ENCODE measurements at places on chromosomes 6 and 20.

GRCh38 chr20:59027741-59028320 is 4.3 kb downstream of the ATP5F1E start:
- DNase-seq = no peak

- no peak for DNase-seq
Observed at GRCh38 chr6:55516736-55517135, 62.3 kb downstream of the HMGCLL1 start.

GRCh38 chr6:10386220-10386619 is 28.7 kb downstream of the TFAP2A start:
- DNase-seq = no peak

DNA sequence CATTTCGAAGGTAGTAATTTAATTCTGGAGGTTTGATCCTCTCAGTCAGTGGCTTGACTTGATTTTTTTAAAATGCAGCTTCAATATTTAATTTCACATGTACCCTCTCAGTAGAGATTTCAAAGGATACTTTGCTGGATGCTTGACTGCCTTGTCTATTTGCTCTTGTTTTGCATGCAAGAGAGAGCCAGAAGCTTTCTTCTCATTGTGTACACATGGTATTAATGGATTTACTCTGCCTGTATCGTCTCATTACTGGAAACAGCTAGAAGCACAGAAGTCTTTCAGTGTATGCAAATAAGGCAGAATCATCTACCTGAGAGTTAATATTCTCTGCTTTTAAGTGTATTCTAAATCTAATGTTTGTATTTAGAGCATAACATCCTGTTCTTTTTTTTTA is 84.3 kb upstream of the FOXO3 start:
- no peak for DNase-seq

GRCh38 chr20:57175397-57176010 is 90.9 kb downstream of the BMP7 start:
- no peak for DNase-seq

DNA sequence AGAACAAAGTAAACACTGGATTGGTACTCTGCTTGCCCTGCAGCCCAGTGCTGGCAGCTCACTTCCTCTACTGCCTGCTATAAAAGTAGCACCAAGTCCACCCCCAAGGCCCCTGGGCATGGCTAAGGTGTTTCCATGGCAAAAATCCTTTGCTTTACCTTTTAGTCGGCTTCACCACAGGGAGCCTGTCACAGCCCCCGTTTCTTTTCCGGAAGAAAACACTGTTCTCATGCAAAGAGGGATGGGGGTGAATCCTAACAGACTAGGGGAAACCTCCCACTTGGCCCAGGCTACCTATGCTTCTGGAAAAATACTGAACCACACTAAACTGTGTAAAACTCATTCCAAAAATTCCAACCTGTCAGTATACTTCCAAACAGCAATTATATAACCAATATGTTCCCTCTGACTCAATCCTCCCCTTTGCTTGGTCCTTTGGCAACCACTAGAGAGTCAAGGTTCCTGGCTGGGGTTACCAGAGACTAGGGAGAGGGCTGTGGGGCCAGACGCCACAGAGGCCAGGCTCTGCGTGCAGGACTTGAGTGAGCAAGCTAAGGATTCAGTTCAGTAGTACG is 16.1 kb downstream of the PPIL1 start:
- DNase-seq = peak; percentile 35

DNA sequence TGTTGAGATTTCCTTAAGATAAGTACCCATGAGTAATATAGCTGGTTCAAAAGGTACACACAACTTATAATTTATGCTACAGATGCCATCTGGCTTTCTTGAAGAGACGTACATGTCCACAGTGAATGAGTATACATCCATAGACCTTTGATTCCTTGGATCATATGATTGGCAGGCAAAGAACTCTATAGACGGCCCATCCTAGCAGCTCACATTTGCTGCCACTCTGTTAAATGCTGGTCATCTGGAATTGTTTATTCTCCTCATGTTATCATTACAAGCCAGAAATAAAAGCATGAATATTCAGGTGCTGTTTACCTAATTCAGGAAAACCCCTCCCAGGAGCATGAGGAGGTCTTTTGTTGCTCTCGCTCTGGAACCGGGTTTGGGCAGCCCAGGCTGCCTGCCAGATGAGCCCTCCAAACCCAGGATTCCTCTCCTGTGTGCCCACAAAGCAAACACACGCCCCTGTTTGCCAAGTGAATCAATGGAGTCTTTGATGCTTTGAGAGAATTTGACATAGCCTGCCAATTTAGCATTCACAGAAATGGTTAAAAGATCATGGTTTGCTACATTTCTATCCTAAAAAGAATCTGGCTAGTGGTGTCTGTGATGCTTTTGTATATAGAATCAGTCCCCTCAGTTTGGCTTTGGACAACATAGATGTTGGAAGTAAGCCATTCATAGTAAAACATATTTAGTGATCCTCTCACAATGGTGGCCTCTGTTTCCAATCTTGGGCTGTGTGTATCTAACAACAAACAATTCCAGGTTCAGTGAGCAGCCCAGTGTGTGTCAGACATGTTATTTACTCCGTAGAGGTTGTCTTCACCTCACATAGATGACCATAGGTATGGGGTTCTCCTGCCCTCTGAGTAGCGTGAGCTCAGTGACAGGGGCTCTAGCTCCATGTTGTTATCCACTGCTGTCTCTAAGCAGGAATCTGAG is 17.5 kb upstream of the PLCG1 start:
- DNase-seq = no peak

DNA sequence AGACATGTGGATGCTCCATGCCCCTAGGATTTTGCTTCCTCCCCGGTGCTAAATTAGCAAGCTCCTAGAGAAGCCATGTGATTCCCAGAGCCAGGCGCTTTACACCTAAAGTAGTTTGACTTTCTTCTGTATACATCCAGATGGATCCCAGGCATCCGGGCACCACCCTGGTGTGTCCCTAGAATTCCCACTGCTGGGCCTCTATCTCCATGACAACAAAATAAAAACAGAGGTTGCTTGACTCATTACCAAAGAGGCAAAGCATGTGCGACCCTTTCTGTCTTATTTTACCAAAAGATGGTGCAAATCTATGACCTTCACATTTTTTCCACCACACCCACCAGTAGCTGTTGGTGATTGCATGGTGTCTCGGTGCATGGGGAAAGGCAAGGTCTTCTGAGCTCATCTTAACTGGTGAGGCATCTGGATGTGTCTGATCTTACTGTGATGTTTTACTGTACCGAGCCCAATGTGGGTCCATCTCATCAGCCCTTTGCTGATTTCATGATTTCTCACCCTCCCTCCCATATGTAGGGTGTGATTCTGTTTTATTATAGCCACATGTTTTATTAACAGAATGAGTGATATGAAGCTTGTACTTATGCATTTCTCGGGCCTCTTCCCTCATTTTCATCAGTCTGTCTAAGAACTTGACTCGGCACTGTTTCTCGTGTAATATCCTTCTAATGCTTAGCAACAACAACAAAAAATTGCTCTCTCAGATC is 27.4 kb upstream of the VAPB start:
- DNase-seq = peak; percentile 69

- DNase-seq = no peak
Observed at GRCh38 chr6:156487877-156488276, 289.3 kb upstream of the ARID1B start.

DNA sequence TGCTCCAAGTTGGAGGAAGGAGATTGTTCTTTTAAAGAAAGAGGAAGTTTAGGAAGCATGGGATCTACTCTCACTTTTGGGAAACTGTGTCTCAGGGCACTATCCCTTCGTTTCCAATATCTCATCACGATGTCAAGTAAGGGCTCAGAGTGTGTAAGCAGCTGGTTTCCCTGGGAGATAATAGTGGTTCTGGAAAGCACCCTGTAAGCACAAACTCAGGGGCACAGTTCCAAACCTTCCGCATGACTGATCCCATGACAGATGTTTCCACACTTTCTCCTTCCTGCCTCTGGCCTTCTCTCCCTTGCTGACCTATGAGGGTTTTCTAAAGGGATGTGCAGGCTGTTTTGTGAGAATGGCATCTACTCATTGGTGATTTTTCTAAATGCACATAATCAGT is 33.9 kb downstream of the ADTRP start:
- peak; percentile 65 for DNase-seq

GRCh38 chr20:3847429-3847940 is 851 bp downstream of the MAVS start:
- no peak for DNase-seq

GRCh38 chr6:52475307-52475706 is 55.2 kb downstream of the EFHC1 start:
- DNase-seq = no peak

DNA sequence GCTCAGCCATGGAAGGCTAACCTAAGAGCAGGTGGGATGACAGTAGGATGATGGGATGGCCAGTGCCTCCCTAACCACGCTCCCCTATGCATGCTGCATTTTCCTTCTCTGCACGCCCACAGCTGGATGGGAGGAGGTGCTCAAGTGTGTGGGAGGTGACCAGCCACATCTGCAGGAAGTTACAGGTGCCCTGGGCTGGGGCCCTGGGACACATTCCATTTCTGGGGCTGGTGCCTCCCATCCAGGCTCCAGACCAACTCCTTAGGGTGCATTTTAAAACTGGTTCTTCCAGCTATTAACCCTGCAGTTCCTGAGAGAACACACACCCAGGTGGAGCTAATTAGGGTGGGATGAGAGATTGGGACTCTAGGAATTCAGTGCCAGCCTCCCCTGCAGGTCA is 135.3 kb upstream of the ARMC2 start:
- DNase-seq = no peak

DNA sequence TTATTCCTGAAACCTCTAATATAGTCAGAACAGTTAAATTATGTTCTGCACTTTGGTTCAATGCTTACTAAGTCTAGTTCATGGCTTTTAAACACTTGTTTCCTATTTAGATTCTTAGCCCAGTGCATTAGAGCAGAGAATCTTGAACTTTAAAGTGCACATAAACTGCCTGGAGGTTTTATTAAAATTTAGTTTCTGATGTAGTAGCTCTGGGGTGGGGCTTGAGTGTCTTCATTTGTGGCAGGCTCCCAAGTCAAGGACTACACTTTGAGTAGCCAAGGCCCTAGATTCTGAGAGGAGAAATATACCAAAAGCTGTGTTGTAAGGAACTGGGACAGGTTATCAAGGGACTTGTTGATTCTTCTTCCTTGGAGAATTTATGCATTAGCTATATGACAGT is 1604.2 kb downstream of the KHDRBS2 start:
- no peak for DNase-seq

- DNase-seq = no peak
Observed at GRCh38 chr6:16630026-16630643, 131.1 kb downstream of the ATXN1 start.

- no peak for DNase-seq
Observed at GRCh38 chr6:93550551-93551276, 131.4 kb upstream of the EPHA7 start.

- no peak for DNase-seq
Observed at GRCh38 chr6:3139090-3139903, 18.0 kb downstream of the TUBB2A start.

DNA sequence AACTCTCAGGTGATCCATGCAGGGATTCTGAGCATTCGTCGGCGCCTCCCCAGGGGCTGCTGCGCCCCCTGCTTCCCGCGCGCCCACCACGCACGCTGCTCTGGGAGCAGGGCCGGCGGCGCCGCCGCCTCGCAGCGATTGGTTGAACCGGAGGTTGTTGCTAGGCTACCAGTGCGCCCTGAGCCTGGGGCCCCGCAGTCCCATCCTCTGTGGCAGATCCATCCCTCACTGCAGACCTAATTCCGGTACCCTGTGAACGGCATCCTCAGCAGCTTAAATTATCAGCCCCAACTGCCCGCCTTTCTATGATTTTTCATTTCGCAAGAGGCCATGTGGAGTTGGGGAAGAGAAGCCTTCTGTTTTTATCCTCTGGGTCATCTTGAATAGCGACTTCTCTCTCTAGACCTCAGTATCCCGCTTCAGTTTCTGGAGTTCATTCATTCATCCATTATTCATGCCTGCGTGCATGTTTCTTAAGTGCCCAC is 15.4 kb downstream of the PNPLA1 start:
- no peak for DNase-seq

DNA sequence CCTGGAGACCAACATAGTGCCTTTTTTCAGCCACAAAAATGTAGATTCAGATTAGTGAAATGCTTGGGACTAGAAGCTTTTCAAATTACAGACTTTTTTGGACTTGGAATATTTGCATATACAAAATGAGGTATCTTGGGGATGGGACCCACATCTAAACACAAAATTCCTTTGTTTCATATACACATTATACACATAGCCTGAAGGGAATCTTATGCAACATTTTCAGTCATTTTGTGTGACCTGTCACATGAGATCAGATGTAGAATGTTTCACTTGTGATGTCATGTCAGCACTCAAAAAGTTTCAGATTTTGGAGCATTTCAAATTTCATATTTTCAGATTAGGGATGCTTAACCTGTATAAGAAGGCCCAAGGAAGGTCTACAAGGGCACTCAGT is 44.5 kb upstream of the ALDH8A1 start:
- DNase-seq = no peak

DNA sequence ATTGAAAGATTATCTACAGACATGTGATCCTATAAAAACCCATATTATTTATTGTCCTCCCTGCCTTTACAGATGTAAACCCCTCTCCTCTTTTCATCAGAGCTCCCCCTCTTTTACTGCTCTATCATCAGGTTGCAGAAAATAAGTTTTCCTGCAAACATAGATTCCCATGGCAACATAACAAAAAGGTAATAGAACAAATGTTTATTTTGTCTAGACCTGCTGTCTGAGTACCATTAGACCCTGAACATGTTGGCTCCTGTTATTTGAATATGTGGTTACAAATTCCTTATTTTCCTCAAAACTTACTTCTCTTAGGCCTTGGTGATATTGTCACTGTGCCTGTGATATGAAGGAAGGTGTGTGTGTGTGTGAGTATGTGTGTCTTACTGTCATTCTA is 11.5 kb downstream of the MAPK14 start:
- no peak for DNase-seq

GRCh38 chr6:118281291-118281690 is 266.8 kb upstream of the PLN start:
- no peak for DNase-seq

DNA sequence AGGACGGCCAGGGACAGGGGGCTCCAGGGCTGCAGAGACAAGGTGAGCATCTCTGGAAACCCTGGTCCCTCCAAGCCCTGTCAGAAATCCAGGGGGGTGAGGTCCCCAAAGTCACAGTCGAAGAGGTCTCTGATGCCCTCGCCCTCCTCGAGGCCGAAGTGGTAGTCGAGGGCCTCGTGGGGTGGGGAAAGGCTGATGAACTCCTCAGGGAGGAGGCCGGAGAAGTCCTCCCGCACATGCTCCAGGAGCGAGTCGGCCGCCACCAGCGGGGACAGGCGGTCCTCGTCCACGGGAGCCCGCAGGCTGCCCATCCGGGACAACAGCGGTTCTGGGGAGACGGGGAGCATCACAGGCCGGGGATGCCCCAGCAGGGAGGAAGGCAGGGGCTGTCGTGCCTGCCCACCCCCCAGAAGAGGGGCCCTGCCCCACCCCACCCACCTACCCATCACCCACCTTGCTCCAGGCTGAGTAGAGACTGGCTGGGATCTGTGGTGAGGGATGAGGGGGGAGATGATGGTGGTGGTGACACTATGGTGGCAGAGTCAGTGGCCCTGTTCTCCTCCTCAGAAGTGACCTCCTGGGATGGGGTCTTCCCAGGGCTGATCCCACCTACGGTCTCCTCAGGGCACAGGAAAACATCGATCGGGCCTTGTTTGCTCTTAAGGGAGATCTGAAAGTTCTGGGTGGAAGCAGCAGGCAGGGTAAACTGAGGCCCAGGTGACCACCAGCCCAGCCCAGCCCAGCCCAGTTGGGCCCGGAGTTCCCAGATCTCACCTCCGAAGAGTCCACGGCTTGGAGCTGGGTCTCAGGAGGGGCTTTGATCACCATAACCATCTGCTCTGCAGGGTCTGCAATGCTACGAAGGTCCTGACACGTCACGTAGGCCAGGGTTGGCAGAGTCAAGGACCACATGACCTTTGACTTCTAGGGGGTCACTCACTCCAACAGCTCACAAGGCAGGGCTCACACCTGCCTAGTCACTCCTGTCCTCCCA is 2.7 kb upstream of the NECAB3 start:
- no peak for DNase-seq

All from GM04504 (cell line).